ENCODE measurements at places on chromosomes 3 and 15.
A peak's percentile ranks its signal among the peaks of the same experiment; 100 is the strongest.

- no peak for DNase-seq
Observed at GRCh38 chr15:73287019-73287418, 81.7 kb downstream of the HCN4 start.

DNA sequence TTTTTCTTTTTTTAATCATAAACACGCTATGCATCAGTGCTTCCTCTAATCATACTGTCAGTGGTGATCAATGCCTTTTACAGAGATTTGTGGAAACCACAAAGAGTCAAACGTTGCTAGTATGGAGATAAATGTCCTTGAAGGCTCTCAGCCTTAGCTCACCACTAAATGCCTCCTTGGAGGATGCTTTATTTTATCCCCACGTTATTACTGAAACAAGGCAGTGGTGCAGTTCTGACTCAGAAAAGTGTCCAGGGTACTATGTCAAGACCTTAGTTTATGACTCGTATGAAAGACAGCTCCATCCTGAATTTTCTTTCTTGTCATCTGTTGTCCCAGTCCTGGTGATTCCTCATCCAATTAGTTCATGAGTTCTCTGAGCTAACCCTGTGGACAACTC, 1146.7 kb downstream of the IGSF11 start:
- no peak for DNase-seq

DNA sequence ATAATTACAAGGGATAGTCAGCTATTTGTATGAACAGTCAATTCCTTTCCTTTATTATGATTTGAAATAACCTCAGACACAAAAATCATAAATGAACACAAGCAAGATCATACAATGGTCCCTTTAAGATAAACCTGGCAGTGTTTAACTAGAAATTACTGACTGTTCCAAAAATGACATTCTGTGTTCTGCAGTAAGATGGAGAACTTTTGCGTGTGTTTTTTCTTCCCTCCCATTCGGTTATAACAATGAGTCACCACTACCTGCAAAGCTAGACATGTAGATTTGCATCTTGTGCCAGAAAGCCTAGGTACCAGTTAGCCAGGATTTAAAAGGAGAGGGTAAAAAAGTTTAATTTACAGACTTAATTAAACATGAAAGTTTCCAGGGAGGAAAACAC, 248.2 kb upstream of the ADAMTS9 start:
- DNase-seq: no peak

- no peak for DNase-seq
Observed at GRCh38 chr3:19190126-19190525, 41.8 kb downstream of the KCNH8 start.

DNA sequence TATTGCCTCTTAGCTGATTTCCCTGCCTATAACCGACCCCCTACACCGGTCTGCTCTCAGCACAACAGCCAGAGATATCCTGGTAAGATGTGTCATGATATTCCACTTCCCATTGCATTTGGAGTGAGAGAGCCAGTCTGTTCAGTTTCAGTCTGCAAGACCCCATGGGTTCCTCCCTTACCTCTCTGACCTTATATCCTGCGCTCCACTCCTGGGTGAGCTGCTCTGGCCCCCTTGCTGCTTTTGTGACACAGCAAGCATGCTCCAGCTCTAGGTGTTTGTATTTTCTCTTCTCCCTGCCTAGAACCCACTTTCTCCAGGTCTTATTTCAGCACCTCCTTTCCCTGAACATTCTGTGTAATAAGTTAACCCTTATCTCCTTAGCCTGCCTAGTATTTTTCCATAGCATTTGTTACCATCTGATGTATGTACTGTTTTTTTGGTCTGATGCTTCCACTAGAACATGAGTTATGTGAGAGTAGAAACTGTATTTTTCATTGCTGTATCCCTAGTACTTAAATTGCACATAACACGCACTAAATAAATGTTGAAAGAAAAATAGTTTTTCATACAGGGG, 44.2 kb downstream of the CMTM8 start:
- peak; percentile 40 for DNase-seq

DNA sequence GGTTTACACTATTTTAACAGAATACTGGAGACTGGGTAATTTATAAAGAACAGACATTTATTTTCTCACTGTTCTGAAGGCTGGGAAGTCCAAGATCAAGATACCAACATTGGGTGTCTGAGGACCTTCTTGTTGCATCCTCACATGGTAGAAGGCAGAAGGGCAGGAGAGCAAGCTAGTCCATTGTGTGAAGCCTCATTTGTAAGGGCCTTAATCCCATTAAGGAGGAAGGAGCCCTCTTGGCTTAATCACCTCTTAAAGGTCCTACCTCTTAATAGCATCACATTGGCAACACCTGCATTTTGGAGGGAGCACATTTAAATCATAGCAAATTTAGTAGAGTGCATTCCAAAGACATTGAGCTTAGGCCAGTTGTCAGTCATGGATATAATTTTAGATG, 26.2 kb downstream of the UBE2Q2 start:
- DNase-seq: no peak

Measured in dermis microvascular lymphatic vessel endothelial cell (primary cell).